ENCODE measurements at places on chromosomes 1 and 21.

DNA sequence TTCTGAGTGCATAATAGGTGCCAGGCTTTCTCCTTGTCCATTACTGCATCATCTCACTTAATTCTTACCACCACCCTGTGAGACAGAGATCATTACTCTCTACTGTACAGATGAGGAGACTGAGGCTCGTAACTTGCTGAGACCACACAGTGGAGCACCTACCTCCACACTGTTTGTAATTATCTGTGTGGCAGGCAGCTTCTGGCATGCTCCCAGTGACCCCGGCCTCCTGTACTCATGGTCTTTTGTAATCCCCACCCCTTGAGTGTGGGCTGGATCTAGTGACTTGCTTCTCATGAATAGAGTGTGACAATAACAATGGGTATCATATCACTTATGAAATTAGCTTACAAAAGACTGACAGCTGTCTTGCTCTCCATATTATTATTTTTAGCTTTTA lies 407.3 kb downstream of the MATN1 start:
- no peak for DNase-seq

GRCh38 chr1:163166886-163167555 lies 35.7 kb downstream of the RGS5 start:
- DNase-seq, result no peak

- no peak for DNase-seq
Observed at GRCh38 chr1:20322081-20322824, 31.6 kb downstream of the VWA5B1 start.

- DNase-seq, result no peak
Observed at GRCh38 chr1:227758366-227758765, 23.1 kb downstream of the SNAP47 start.

DNA sequence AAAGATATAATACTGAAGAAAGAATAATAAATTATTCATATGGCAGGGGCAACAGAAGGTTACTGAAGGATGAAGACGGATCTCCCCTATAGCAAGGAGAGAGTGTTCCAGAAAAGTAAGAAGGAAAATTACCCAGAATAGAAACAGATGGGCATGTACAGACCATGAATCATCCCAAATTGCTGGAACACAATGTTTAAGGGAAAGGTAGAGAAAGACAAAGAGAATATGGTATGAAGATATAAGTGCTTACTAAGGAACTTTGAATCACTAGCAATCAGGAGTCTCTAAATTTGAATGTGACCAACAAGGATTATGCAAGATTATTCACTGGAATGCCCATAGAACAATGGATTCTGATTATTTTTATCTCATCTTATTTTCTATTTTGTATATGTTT lies 375.4 kb downstream of the COL11A1 start:
- DNase-seq, result no peak

DNA sequence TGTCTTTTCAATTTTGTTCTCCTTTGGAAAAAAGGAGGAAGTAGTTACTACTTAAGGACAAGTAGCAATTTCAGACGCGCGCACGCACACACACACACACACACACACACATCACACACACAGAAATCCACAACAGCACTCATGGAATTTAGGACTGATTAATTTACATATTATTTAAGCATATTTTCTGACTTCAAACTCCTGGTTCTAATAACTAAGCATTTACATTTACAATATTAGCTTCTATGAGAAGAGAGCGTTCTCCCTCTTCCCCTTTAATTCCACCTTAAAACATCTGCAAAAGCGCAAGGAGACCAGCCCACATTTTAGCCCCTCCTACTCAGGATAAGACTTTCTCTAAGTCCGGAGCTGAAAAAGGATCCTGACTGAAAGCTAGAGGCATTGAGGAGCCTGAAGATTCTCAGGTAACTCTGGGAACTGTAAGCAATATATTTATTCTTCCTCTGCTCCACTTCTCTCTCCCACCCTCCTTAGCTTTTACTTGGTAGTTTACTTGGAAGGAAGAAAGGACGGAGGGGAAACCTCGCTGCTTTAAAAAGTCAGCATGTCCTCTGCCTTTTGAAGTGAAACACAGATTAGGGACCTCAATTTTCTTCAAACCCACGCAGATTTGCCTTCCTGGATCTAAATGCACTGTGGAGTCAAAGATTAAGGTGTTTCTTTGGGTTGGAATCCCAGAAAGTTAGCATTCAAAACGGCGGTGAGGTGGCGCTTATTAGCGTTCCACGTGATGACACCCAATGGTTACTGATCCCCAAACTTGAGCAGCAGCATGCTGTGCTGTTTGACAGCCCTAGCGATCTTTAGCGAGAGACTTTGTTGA lies at the start of gene PLA2G4A:
PLA2G4A (plus strand) TSS at position 339 of the 844 bp plus-strand sequence. CDS start 25,406 bp downstream, outside the sequence.
- no peak for DNase-seq

DNA sequence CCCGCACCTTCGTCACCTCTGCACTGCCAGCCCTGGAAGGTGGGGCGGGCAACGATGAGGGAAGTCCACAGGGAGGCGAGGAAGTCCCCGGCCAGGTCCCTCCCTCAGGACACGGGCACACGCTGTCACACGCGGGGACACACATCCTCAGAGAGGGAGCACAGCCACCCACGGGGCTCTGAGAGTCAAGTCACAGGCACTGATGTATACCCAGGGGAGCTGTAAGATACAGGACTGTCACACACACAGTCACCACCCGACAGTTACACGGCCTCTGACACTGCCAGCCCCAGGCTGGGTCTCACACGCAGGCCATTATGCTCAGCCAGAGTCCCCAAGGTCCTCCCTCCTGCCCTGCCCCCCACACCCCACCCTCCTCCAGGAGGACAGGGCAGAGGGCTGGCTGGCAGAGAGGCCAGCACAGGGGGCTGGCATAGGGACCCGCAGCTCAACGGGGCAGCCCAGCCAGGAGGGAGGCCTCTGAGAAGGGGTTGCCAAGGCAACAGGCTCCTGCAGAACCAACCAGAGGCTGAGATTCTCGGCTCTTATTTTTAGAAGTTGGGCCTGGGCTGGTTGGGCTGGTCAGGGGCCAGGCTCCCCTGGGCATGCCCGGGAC lies 17.7 kb upstream of the ADGRB2 start:
- DNase-seq, result no peak

- DNase-seq, result no peak
Observed at GRCh38 chr1:206573762-206574161, 38.5 kb downstream of the EIF2D start.

- DNase-seq, result no peak
Observed at GRCh38 chr1:74468982-74469603, 43.3 kb downstream of the LRRC53 start.

GRCh38 chr1:57116871-57117270 lies 151.1 kb upstream of the C8B start:
- DNase-seq, result no peak

GRCh38 chr1:27536767-27537166 lies 46.8 kb upstream of the WASF2 start:
- DNase-seq, result no peak

DNA sequence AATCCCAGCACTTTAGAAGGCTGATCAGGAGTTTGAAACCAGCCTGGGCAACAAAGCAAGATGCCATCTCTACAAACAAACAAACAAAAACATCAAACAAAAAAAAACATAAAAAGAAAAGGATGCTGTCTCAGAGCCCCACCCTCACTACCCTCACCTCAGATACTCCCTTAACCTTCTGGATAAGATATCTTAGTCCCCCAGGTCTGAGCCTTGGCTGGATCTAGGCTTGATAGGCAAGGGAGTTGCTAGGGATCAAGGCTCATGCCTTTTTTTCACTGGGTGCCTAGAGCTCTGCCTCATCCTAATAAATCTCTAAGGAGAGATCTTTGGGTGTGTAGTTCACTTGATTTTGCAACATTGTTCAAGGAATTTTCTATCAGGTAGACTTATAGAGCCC lies 7.4 kb downstream of the HDAC1 start:
- DNase-seq, result no peak

DNA sequence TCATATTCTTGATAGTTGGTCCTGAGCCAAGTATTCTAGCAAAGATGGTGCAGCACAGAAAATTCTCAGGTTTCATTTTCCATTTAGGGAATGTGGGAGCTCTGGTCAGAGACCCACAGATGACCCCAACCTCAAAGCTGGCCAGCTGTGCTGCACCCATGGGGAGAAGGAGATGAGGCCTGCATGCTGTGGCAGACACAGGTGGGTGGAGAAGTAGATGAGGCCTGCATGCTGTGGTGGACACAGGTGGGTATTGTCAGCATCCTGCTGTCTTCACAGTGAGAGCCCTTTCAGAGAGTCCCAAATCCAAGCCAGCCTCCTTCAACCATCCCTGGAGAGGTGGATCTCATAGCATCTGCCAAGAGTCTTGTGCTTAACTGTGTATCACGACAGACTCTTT lies 77.7 kb downstream of the DSCAM start:
- DNase-seq, result no peak

DNA sequence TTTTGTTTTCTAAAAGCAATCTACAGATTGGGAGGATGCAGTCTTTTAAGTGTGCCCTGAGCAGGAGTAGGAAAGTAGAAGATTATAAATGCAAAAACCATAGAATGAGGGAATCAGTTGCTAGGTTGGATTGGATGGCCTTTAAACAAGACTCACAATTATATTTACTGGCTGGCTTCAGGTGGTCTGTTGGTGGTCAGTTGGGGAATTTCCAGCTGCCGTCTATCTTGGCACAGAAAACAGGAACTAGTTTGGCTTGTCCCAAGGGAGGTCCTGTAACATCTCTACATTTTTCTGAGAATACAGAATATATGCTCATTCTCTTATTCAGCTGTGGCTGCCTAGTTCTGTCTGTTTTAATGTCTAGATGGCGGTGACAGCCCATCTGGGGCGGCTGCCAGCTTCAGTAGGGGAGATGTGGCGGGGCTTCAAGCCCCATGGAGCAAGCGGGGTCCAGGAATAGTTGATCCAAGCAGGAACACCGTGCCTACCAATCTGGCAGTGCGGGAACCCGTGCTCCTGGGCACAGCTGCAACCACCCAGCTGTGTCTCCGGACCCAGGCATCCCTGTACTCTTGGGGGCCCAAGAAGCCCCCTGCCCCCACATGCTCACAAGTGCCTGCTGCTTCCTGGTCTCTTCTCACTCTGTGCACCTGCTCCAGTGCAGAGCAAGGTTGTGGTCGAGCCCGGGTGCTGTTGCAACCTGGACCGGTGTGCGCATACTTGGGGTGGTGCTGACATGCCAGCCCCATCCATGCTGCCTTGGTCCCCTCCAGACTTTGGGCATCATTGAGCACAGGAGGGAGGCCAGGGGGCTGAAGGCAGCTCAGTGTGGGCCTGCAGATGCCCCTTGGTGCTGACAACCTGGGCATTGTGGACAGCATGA lies 1182.6 kb downstream of the AMY1C start:
- DNase-seq, result no peak

DNA sequence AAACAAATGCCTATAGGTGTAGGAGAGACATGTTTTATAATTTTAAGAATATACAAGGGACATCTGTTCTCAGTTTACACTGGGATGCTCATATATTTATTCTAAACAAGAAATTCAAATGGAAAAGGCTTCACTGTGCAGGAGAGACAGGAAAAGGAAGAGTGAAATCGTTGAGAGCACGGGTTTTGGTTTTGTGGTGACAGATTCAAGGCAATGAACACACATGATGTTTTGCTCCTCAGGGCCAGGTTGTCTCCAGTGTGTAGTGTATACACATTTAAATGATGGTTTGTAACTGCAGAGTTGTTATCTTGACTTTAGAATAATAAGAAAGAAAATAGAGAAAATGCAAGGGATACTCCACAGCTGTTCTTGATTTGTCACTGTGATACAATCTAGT lies 73.7 kb downstream of the S1PR1 start:
- no peak for DNase-seq

DNA sequence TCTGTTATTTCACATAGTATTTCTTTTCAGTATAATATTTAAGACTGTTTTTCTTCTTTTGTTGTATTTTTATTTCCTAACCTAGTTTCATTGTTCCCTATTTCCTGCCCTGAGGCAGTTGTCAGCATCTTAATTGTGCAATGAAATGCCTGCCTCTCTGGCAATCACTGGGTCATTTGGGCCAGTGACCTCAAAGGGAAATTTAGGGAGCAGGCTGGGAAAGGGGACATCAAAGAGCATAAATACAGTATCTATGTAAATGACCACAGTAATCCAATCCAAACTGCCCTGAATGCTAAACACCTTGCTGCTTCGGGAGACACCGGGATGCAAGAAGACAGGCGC lies 147.8 kb downstream of the TLR5 start:
- no peak for DNase-seq

DNA sequence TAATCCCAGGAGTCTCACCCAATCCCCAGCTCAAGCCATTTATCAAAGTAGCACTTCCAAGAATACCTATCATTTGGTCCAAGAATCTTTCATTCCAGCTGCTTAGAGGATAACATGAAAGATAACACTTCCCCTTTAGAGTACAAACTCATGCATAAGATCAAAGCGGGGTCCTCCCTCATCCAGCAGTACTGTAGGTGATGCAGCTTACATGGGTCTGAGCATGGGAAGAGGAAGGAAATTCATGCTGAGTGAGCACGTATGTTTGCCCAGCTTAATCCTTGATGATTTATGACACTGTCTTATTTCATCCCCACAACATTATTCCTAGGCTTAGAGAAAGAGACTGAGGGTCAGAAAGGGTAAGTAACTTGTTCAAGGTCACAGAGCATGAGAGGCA lies 167.1 kb upstream of the GJB5 start:
- no peak for DNase-seq

GRCh38 chr1:25617625-25618432 lies 1.2 kb downstream of the MAN1C1 start:
- DNase-seq, result no peak

GRCh38 chr1:187928288-187928687 lies 1099.5 kb downstream of the PLA2G4A start:
- no peak for DNase-seq
